Activated T-helper 17 cell treated with anti-CD3 and anti-CD28 coated beads, Interleukin-2, amount 50 U/mL, for 72 hours (primary cell): ENCODE measurements at places on chromosomes 16 and 17. TPM values are rescaled to one million over a fixed set of nuclear protein-coding genes. Genes with fewer than 3 reads are reported as not detected.

- peak; percentile 14 for ATAC-seq
Observed at GRCh38 chr17:64087252-64088005, 42.5 kb downstream of the ERN1 start.

- no peak for ATAC-seq
Observed at GRCh38 chr16:5906351-5906750, 808.8 kb upstream of the EEF2KMT start.

DNA sequence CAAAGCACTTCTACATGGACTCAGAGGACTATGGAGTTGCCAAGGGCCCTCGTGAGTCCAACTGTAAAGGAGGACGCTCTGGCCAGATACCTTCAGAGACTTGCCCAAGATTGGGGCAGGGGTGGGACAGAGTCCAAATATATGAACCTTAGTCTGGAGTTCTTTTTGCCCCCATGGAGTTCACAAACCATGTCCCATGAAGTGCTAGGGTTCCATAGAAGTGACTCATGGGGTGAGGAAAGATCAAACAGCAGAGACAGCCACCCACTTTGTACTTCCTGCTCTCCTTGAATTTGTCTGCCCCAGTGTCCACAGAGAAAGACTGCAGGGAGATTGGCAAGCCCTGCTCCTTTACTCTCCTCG is 29.0 kb downstream of the SRL start:
- ATAC-seq = no peak

KRT24 gene
- not detected for total RNA-seq
